ENCODE measurements at places on chromosomes 5 and 9.

DNA sequence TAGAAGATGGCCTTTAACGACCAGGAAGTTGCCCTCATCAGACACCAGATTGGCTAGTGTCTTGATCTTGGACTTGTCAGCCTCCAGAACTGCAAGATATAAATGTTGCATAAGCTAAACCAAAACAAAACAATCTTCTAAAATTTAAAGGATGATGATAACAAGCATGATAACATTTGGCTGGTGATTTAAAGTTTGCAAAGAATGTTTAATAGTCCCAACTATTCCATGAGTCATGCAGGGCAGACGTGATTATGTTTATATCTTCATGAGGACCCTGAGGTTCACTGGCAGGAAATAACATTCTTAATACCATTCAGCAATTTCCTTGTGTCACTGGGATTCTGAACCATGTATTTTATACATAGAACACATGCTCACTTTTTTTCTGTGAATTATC, 319.8 kb downstream of the HCN1 start:
- DNase-seq, result no peak

DNA sequence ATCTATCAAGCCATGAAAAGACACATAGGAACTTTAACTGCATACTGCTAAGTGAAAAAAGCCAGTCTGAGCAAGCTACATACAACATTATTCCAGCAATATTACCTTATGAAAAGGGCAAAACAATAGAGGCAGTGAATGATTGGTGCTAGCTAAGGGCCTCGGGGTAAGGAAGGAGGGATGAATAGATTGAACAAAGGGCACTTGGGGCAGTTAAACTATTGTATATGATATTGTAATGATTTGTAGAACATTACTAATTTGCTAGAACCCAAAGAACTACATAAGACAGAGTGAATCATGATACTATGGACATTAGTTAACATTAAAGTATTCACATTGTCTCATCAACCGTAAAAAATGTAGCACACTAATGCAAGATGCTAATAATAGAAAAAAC, 218.3 kb downstream of the FBXO4 start:
- no peak for DNase-seq

DNA sequence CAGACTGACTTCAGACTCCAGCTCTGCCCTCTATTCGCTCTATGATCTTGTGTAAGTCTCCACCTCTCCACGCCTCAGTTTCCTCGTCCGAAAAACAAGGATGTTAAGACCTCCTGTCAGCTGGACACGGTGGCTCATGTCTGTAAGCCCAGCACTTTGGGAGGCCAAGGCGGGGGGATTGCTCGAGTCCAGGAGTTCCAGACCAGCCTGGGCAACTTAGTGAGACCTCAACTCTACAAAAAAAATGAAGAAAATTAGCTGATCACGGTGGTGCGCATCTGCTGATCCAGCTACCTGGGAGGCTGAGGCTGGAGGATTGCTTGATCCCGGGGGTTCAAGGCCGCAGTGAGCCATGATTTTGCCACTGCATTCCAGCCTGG, 36.6 kb upstream of the GABRP start:
- DNase-seq, result no peak

- no peak for DNase-seq
Measured at GRCh38 chr5:56386046-56386445, 152.9 kb upstream of the ANKRD55 start.

GRCh38 chr9:113578882-113579282, 115.4 kb downstream of the RGS3 start:
- peak; percentile 69 for DNase-seq

GRCh38 chr9:75855509-75855908, 35.0 kb upstream of the PCSK5 start:
- no peak for DNase-seq

DNA sequence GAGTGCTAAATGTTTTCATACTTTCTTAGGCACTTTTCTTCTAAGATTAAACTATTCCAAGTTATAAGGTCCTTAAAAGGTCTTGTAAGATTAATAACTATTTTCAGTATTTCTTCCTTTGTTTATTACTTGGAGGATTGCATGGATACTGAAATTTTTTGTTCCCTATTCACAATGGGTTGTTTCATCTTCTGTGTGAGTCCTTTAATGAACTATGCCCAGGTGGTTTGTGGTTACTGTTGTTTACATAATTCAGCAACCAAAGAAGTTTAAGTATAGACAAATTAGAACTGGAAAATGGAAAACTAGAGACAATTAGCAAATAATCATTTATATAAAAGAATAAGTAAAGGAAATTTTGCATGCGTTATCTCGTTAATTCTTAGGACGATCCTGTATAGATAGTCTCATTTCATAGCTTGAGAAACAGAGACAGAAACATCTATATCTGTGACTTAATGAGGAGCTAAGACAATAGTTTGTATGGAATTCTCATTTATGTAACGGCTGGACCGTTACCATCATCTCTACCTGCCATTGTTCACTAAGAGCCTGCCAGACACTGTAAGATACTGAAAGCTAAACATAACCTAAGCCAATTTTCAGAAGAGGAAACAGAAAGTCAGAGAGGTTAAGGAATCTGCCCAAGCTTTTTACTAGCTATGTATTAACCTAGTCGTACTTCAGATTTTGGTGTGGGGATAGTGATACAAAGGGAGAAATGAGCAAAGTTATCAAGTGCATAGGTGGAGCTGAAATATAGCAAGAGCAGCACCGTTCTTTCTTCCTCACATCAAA, 148.2 kb downstream of the PAM start:
- no peak for DNase-seq

- DNase-seq, result no peak
Measured at GRCh38 chr9:134734270-134734669, 92.7 kb downstream of the COL5A1 start.

- no peak for DNase-seq
Measured at GRCh38 chr9:134690946-134691694, 49.5 kb downstream of the COL5A1 start.

DNA sequence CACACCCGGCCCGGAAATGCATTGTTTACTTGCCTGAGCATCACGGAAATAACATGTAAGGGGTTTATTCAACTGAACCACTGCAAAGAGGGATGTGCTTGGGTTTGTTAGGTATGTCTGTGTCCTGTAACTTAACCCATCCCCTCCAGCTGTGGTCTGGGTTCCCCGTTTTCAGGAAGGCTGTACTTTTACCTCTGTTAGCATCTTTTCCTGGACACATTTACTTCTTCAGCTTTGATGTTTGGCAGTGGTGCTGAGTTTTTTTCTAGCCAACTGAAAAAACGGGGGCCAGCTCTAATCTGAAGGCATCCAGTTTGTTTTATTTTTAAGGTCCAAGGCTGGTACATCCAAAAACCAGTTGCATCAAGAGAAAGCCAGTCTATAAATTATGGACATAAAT, 561.8 kb downstream of the BNC2 start:
- no peak for DNase-seq
